ENCODE measurements at places on chromosomes 5 and 9. TPM values are rescaled to one million over a fixed set of nuclear protein-coding genes. Genes with fewer than 3 reads are reported as not detected.
A peak's percentile ranks its signal among the peaks of the same experiment; 100 is the strongest.

- peak; percentile 89 for DNase-seq
Measured at GRCh38 chr5:54902791-54903473, 82.5 kb downstream of the ESM1 start.

The SPAAR gene
- total RNA-seq = not detected

- no peak for DNase-seq
Measured at GRCh38 chr5:153765987-153766386, 272.7 kb downstream of the FAM114A2 start.

DNA sequence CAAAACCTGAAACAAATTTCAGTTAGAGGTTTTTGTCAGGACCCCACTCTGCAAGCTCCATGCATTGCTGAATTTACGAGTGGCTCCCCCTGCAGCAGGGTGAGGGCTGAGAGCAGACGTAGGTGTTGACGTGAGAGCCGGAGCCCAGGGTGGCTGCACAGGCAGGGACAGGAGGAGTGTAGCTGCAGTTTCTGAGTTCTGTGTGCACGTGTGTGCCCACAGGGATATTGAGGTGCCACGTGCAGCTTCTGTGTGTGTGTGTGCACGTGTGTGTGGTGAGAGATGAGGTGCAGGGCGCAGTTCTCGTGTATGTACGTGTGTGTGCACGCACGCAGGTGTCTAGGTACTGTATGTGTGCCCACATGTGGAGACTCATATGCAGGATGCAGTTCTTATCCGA lies 14.6 kb downstream of the PLEKHG4B start:
- DNase-seq = peak; percentile 40

DNA sequence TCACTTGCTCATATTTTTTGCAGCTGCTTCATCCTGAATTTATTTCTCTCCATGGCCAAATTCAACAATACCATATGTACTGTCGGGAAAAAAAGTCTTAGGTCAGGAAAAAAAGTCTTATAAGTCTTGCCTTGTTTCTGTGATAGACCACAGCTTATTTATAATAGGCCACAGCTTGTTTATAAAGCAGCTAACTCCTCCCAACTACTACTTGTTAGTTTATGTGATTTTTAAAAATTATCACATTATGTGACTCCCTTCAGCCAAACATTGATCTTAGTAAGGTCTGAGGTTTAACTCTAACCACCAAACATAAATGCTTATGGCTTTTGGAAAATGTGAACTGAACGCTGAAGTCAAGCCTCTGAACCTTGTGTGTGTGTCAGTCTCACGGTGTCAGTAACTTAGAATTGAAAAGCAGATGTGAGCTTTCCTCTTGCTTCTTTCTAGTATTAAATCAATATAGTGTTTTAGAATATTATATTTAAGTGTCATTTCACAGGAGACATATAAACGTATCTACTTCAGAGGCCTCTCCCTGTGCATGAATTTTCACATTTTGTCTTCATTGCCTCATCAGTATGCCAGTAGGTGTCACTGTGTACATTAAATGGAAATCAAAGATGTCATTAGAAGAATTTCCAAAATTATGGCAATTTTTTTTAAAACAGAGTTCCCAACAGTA lies 51.3 kb downstream of the SNX24 start:
- no peak for DNase-seq

The ANXA1 gene
- total RNA-seq = 43.2 TPM

DNA sequence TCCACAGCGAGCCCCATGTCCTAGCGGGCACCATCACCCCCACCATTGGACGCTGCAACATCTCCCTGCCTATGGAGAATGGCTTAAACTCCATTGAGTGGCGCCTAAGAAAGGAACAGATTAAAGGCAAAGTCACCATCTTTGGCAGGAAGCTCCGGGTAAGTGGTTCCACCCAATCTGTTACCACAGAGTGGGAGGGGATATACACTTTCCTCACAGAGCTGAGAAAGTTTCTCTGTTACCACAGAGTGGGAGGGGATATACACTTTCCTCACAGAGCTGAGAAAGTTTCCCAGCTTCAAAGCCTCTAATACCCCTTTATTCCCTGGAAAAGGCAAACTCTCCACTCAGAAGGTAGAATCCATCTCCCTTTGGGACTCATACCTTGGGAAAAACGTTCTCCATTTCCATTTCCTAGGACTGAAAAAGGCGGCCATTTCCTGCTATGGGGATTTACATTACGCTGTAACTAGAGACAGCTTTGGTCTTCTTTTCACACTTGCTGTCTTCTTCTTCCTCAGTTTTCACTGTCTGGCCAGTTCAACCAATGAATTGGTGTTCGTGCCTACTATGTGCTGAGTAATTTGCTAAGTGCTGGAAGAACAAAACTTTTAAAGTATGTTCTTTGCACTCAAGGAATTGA lies 63.4 kb upstream of the WWC1 start:
- peak; percentile 82 for DNase-seq

- no peak for DNase-seq
Measured at GRCh38 chr9:89744730-89745129, 139.9 kb downstream of the GADD45G start.

The SPINK13 gene
- not detected for total RNA-seq

The LHX3 gene
- not detected for total RNA-seq

The CDH18 gene
- not detected for total RNA-seq

The TAF11L5 gene
- total RNA-seq = not detected

The F12 gene
- total RNA-seq = 2.7 TPM

The IL31RA gene
- total RNA-seq = 0.92 TPM

The SMIM15 gene
- 92.8 TPM for total RNA-seq

The CER1 gene
- not detected for total RNA-seq

GRCh38 chr9:70607926-70608325 lies 193.5 kb upstream of the KLF9 start:
- no peak for DNase-seq

DNA sequence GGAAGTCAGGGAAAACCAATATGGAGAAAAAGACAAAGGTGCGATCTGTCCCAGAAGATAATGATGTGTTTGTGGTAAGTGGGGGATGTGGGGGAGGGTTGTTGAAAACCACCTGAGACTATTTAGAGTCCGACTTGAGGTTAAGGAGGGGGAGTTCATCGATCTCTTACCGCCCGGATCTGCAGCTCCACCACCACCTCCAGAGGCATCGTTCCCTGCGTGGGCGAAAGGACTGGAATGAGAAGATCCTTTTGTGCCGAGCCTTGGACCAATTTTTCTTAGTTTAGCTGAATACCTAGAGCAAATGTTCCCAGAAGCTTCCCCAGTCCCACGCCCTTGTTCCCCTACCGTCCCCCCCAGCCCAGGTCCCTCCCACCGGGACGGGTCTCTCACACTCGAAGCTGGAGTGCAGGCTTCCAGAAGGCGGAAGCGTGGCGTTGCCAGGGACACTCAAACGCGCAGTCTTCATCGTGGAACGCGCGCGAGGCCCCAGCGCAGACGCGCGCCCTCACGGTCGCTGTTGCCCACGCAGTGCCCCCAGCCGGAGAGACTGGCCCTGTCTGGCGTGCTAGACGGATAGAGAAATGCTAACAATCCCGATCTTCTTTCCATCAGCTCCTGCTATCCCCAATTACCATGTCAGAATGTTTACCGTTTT lies at the start of gene SPATA6L:
Gene SPATA6L (minus strand): TSS at position 439 of the 658 bp plus-strand sequence. CDS start 230 bp downstream, at position 209.
- DNase-seq = peak; percentile 81

DNA sequence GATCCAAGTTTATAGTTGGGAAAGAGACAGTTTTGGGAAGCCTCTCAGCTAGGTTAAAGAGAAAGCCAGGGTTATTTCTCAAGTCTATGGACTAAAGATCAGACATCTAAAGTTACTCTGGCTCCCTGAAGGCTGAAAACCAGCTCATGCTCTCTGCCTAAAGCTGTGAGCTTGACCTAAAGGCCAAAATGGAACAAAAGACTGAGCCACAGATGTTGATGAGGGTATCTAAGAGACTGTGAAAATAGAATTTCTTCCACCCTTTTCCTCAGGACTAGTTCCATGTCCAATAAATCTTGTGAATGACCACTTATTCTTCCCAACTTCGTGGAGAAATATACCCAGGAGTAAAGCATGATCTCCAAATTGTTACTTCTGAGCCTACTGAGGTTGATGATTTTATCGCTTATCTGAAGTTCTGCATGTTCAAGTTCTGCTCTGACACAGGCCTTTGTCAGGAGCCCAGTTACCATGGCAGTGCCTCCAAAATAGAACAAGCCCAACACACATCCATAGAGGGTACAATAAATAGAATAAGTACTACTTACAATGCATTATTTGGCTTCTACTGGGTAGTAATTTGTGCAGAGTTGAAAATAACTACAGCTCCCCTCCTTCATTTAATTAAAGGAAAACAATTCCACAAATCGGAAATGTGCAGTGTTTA lies 373.6 kb downstream of the NTRK2 start:
- DNase-seq = no peak

DNA sequence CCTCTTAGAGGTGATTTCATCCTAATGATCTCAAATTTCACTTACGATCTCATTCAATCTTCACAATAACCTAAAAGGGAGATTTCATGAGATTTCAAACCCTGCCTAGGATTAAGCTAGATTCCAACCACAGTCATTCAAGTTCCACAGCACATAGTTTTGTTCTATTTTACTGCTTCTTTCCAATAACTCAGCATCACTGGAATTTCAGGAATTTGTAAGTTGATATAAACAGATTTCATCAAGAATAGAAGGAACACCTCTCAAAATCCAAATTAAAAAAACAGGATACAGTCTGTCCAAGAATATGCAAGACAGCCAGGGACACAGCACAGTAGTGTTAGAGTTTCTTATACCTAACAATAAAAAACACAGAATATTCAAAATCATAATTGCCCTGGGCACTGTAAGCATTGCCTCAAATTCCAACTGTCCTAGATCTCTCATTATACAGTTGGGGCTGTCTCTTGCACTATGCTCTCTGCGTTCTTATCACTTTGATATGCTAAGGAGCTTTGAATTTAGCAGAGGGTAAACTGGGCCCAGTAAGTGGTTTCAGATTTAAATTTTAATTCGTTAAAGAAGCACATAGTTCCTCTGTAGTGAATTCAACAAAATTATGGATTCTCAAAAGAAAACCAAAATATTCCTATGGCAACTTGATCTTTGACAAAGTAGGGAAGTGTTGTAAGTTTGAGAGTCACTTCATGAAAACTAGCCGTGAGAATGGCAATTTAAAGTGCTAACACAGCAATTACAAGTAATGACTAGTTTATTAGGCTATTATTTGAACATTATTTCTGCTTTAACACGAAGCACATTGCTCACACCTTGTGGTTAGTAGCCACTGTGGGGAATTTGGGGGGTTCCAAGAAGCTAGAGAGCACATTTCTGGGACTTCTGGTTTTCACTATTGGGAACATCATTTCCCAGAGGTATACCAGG lies 478.6 kb upstream of the C9orf72 start:
- DNase-seq = no peak

The MAMDC2 gene
- not detected for total RNA-seq

DNA sequence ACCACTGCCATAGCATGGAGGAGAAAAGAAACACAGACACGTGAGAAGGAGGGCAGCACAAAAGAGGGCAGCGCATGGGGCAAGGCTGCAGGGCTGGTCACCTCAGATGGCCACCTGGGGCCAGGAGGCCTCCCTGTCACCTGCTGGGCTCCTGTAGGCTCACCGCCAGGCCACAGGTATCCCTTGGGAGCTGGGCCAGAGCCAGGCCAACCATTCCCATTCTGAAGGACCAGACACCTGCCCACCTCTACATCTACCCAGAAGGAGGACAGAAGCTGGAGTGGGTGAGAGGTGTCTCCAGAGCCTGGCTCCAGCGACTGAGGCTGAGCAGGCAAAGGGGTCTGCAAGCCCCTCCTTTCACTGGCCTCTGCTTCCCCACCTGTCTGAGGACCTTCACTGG lies 103.1 kb downstream of the PAX5 start:
- DNase-seq = no peak

- no peak for DNase-seq
Measured at GRCh38 chr5:127280491-127281220, 9.9 kb upstream of the MEGF10 start.

The DPYSL3 gene
- 0.14 TPM for total RNA-seq

- DNase-seq = no peak
Measured at GRCh38 chr9:90299968-90300367, 342.7 kb downstream of the DIRAS2 start.

DNA sequence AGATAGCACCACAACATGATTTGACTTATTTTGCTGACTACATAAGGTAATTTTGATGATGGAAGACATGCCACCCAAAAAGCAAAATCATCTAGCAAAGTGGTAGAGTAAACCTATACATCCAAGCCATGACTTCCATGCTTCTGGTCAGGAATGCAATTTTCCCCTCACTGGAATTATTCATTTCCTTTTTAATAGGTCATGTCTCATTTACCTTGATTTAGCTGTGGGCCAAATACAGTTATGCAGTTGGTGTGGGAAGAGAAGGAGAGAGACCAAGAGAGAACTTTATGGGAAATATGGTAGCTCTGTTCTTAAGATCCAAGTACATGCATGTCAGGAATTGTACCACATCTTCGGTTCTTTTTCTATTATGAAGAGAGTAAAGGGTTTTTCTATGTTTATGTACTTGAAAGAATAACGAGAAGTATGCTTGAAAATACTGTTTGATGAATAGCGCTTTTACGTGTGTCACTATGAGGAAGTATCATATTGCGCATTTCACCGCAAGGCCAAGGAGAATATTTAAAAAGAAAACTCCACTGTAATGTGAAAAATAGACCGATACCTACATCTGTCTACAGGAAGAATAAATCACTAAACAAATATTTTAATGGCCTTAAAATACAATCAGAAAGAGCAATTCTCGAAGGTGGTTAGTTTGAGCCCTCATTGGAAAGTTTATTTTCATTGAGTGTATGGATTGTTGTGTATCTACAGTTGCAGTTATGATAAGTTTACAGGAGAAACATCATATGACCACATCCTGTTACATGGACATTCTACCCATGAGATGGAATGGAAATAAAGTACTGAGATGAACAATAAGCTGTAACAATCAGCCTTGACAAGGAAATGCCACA lies 134.0 kb downstream of the FOXD1 start:
- DNase-seq = no peak

DNA sequence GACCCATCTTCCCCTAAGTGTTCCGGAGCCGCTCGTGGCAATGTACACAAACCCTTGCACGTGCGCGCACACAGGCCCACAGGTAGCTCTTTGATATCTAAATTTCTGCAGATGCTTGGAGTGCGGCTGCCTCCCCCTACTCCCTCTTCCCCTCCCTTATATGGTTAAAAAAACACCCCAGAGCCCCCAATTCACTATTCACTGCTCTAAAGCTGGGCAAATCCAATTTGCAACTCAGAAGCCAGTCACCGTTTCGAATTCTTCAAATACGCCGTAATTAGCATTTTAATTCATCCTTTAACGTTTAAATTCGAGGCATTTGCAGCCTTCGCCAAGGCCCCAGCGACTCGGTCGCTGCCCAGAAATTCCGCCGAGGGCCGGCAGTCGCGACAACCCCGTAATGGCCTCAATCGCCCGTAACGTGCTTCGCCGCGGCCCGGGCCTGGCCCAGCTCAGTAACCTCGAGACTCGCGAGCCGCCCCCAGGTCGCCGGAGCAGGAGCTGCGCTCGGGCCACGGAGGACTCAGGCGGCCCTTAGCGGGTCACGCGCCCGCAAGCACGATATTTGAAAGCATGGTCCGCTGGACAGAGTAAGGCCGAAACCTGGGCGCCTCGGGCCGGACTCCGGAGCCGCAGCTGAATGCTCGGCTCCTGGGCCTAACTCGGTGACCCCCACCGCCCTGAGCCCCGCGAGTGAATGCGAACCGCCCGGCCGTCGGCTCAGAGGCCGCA lies 1.3 kb downstream of the IRX2 start:
- DNase-seq = no peak
